ENCODE measurements at places on chromosomes 6 and 20. TPM values are rescaled to one million over a fixed set of nuclear protein-coding genes. Genes with fewer than 3 reads are reported as not detected.

DNA sequence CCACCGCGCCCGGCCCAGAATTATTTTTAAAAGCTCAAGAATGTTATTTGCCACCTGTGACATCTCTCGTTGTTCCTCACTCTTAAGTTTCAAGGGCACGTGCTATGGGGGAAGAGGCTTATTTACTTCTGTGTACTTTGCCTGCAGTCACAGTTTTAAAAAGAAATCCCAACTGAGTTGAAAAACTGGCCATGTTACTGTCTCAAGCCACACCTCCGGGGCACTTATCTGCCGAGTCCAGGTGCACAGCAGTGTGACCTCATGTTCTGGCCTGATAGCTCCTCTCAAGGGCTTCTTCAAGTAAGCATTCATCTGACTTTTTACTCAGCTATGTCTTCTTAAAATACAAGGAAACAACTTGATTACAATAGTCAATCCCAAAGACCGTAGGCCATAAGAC lies 34.5 kb downstream of the SHLD1 start:
- no peak for ATAC-seq

GRCh38 chr6:45421709-45422502 lies 44.2 kb upstream of the SUPT3H start:
- peak; percentile 82 for ATAC-seq

GRCh38 chr20:25249198-25249931 lies 1.5 kb downstream of the PYGB start:
- ATAC-seq, result no peak

GRCh38 chr6:139306291-139306981 lies 14.6 kb upstream of the TXLNB start:
- ATAC-seq, result no peak

DNA sequence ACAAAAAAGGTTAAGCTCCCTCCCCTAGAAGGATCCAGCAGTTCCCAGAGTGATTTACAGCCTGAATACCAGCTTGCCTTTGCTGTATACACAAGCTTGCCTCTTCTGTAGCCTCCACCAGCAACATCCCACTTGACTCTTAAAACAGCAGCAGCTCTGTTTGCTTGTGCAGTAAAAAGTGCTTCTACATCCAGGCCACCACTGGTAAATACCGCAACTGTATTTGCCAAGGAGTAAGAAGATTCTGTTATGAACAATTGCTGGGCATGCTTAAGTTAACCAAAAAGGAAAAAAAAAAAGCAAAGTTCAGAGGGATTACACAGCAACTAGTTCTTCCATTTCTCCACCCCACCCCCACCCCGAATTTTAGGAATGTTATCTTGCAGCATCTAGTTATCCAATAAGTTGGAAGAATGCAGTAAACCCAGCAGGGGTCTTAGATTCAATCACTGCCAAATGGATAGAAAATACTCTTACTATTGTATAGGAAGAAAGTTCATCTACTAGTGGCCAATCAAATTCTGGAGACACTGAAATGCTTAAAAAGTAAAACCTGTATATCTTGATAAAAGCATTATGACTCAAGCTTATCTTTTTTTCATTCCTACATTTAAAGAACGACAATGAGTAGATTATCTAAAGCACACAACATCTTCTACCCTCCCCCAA lies 4.8 kb downstream of the SALL4 start:
- ATAC-seq, result no peak

DNA sequence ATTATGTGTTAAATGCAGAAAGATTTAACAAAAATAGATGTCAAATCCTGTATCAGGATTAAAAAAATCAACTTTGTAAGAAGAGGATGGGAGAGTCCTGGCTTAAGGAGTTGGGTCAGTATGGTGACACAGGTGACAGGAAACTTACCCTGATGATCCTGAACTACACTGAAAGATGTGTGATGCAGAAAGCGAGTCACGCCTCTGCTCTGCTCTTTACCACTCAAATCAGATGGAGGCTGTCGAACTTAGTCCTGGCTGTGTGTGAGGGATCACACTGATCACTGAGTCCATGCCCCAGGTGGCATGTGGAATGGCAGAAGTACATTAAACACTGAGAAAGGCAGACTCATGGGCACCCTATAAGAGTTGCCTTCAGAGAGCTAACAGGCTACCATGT lies 92.9 kb downstream of the GJA10 start:
- ATAC-seq, result no peak

DNA sequence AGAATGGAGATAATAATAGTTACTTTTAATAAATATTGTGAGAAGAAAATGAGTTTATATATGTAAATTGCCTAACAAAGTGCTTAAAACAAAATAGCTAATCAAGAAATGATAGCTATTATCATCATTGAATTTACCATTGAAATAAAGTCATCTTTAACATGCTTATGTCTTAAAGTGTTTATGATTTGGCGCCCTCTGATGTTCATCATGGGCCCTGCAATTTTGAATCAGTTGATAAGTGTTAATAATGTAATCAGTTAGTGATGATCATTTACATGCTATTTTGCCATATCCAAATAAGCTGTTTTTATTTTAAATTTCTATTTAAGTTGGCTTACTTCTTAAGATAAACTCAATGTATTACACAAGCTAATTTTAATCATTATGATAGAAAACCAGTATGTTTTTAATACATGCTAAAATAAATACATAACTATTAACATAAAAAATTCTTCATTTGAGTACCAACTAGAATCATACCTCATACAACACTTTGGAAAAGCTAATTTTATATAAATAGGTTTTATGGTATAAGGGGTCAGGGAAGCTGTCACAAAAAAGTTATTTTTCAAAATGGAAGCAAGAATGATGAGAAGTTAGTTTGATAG lies 39.2 kb upstream of the TPD52L1 start:
- ATAC-seq, result no peak

- ATAC-seq, result no peak
Observed at GRCh38 chr6:7725412-7725811, 487 bp upstream of the BMP6 start.

GRCh38 chr6:159961528-159961927 lies 7.4 kb upstream of the IGF2R start:
- ATAC-seq, result peak; percentile 14

The SAPCD1 gene
- total RNA-seq, result 1.3 TPM

The CENPW gene
- 2.3 TPM for total RNA-seq

The DEFB124 gene
- total RNA-seq, result not detected

The WTAP gene
- 137 TPM for total RNA-seq
